ENCODE measurements at places on chromosomes 4 and X. TPM values are rescaled to one million over a fixed set of nuclear protein-coding genes. Genes with fewer than 3 reads are reported as not detected.

Gene MAGEB10
- total RNA-seq = not detected

Gene SLC10A4
- not detected for total RNA-seq

Gene SLC7A11
- 34.4 TPM for total RNA-seq

Gene BTK
- total RNA-seq = not detected

Gene YY2
- 2.1 TPM for total RNA-seq

Gene SUPT20HL1
- total RNA-seq = under 0.01 TPM

Gene H2BW2
- not detected for total RNA-seq

Gene RBM46
- not detected for total RNA-seq
